ENCODE measurements at places on chromosomes 6 and 20. TPM values are rescaled to one million over a fixed set of nuclear protein-coding genes. Genes with fewer than 3 reads are reported as not detected.

DNA sequence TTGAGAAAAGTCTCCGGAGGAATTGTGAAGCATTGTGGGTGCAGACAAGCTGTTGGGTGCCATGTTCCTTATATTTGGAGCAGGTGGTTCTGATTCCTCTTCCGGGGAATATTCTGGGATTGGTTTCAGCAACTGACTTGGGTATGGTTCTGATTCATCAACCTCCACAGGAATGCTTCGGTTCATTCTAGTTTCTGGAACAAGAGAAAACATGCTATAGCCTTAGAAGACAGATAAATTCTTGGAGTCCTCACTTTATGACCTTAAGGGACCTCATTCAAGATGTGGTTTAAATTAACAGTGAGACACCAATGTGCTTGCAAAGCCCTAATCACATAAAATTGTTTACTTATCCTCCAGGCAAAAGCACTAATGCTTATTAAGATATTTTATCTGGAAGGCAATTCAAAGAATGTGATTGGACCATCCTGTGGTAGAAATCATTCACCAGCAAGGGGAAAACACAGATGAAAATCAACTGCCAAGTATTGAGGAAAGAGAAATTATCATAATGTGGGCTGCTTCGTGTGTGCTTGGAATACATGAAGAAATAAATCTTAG, 13.7 kb downstream of the TRAF3IP2 start:
- H3K4me3 ChIP-seq = peak overlapping the region; percentile 4
- H3K36me3 ChIP-seq = no peaks in the 10 kb centered on the region
- no peaks in the 10 kb centered on the region for H3K27me3 ChIP-seq
- DNase-seq = no peak
- peak overlapping the region; percentile 9 for H3K27ac ChIP-seq
- peaks cover 16% of the 10 kb centered on the region for H3K4me1 ChIP-seq

- H3K36me3 ChIP-seq = no peaks in the 10 kb centered on the region
- no peak overlapping the region for H3K27ac ChIP-seq
- no peak for DNase-seq
- no peaks in the 10 kb centered on the region for H3K4me1 ChIP-seq
Observed at GRCh38 chr6:82741325-82741995, 324.2 kb downstream of the UBE3D start.

DNA sequence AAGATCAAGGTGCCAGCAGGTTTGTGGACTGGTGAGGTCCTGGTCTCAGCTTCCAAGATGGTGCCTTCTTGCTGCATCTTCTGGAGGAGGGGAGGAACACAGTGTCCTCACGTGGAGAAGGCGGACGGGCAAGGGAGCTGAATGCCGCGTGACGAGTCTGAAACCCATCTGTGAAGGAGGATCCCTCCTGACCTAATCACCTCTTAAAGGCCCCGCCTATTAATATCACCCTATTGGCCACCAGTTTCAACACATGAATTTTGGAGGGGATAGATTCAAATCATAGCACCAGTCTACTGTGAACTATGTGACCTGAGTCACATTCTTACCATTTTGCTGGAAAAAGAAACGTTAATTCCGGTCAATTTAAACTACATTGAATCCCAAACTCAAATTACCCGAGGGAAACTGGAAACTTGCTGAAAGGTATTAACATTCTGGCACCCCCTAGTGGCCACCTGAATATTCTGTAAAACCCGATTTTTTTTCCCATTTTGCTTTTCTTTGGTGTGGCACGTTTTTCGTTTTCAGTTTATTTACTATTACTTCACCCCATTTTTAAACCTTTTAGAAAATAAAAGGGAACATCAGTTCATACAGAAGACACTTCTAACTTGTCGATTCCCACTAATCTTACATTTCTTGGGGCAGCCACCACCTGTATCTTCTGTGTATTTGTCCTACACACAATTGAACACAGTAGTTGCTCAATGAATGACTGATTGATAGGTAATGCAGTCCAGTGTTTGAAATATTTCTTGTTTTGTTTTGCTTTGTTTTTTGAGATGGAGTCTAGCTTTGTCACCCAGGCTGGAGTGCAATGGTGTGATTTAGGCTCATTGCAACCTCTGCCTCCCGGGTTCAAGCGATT, 17.9 kb upstream of the CCDC170 start:
- H3K27me3 ChIP-seq = no peaks in the 10 kb centered on the region
- H3K27ac ChIP-seq = no peak overlapping the region
- H3K36me3 ChIP-seq = no peaks in the 10 kb centered on the region
- peak; percentile 24 for DNase-seq

GRCh38 chr6:57324538-57324937, 7.1 kb downstream of the PRIM2 start:
- no peaks in the 10 kb centered on the region for H3K4me1 ChIP-seq
- H3K4me3 ChIP-seq = no peak overlapping the region
- no peak for DNase-seq
- no peak overlapping the region for H3K27ac ChIP-seq
- H3K27me3 ChIP-seq = no peaks in the 10 kb centered on the region

- H3K4me3 ChIP-seq = no peak overlapping the region
- DNase-seq = no peak
- H3K27ac ChIP-seq = no peak overlapping the region
- H3K27me3 ChIP-seq = no peaks in the 10 kb centered on the region
- no peaks in the 10 kb centered on the region for H3K4me1 ChIP-seq
- H3K36me3 ChIP-seq = no peaks in the 10 kb centered on the region
Observed at GRCh38 chr20:51651921-51652549, 109.5 kb upstream of the NFATC2 start.

DNA sequence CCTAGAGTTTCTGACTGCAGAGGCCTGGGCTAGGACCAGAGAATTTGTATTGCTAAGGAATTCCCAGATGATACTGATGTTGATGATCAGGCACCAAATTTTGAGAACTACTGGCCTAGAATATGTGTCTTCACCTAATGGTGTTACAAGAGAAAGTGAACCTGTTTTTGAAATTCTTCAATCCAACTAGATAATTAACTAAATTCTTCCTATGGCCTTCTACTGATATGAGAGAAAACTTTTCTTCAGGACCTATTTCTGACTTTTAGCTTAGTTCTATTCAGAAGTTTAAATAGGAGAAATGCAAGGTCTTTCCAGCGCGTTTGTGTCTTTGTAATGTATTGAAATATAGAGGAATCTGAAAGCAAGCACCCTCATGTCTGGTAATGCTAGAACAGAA, 7.3 kb downstream of the NKAIN2 start:
- H3K36me3 ChIP-seq = no peaks in the 10 kb centered on the region
- H3K27me3 ChIP-seq = no peaks in the 10 kb centered on the region
- no peak for DNase-seq
- H3K4me3 ChIP-seq = no peak overlapping the region
- no peak overlapping the region for H3K27ac ChIP-seq

- H3K4me1 ChIP-seq = no peaks in the 10 kb centered on the region
- H3K4me3 ChIP-seq = no peak overlapping the region
- no peak overlapping the region for H3K27ac ChIP-seq
- no peaks in the 10 kb centered on the region for H3K27me3 ChIP-seq
- DNase-seq = no peak
Observed at GRCh38 chr6:141846639-141847038, 286.1 kb upstream of the GJE1 start.

GRCh38 chr6:34906826-34907225, 17.8 kb downstream of the ANKS1A start:
- no peak overlapping the region for H3K4me3 ChIP-seq
- no peak overlapping the region for H3K27ac ChIP-seq
- H3K36me3 ChIP-seq = no peaks in the 10 kb centered on the region
- no peak for DNase-seq

- no peak overlapping the region for H3K27ac ChIP-seq
- H3K27me3 ChIP-seq = peaks cover 3% of the 10 kb centered on the region
- DNase-seq = no peak
- H3K4me3 ChIP-seq = no peak overlapping the region
- H3K4me1 ChIP-seq = no peaks in the 10 kb centered on the region
- H3K36me3 ChIP-seq = no peaks in the 10 kb centered on the region
Observed at GRCh38 chr20:49343246-49343645, 65.4 kb upstream of the ZNFX1 start.

- no peak overlapping the region for H3K4me3 ChIP-seq
- DNase-seq = no peak
- H3K36me3 ChIP-seq = no peaks in the 10 kb centered on the region
- H3K27me3 ChIP-seq = no peaks in the 10 kb centered on the region
- H3K4me1 ChIP-seq = no peaks in the 10 kb centered on the region
Observed at GRCh38 chr6:130515306-130515705, 149.5 kb downstream of the TMEM200A start.

SLC17A1 gene
- 109 TPM for polyA plus RNA-seq

RAET1L gene
- polyA plus RNA-seq = not detected

ETV7 gene
- polyA plus RNA-seq = 0.99 TPM

F13A1 gene
- 28.9 TPM for polyA plus RNA-seq

ADGRF5 gene
- polyA plus RNA-seq = 44.1 TPM

SSTR4 gene
- not detected for polyA plus RNA-seq
